GM12892 (cell line): ENCODE measurements at places on chromosomes 12 and 14.

DNA sequence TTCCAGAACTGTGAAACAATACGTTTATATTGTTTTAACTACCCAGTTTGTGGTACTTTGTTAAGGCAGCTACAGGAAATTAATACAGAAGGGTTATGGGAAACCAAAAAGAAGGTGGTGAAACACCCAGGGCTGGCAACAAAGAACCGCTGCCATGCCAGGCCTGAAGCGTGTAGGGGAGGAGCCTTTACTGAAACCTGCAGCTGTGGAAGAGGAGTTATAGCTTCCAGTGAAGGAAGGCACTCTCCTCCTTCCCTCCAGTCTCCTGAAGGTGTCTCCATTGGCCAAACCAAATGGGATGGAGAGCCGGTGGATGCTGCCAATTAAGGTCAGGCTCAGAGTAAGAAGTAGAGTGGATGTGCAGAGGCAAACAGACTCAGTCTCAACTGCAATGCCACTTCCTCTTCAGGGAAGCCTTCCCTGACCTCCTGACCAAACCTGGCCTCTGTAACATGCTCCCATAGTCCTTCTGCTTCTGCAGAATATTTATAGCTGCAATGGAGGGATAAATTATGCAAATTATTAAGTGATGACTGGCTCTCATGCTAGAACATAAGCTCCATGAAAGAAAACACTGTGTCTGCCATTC is 168.3 kb downstream of the DAD1 start:
- no peak for DNase-seq

- DNase-seq, result no peak
Measured at GRCh38 chr14:45893127-45893526, 640.1 kb upstream of the MIS18BP1 start.

- no peak for DNase-seq
Measured at GRCh38 chr12:102970780-102971179, 13.3 kb downstream of the ASCL1 start.

GRCh38 chr12:122893208-122894153 is 2.4 kb downstream of the VPS37B start:
- no peak for DNase-seq

- no peak for DNase-seq
Measured at GRCh38 chr12:122086116-122086515, 7.6 kb downstream of the MLXIP start.

DNA sequence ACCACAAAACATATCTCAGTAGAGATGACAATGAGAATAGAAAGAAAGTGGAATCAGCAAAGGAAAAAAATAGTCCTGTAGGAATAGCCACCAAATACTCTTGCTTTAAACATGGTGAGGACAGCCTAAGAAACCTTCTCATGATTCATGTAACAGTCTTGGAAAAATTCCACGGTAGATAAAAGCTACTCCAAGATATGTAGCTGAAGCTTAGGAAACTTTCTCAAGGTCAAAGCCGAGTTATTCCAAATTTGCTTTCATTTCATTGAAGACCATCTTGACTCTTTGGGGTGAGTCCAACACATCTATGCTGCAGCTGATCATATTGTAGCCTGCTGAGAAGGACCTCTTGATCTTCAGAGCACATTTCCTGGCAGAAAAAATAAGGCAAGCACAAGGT is 157.6 kb downstream of the PAH start:
- DNase-seq, result no peak

GRCh38 chr12:95694136-95694535 is 96.4 kb downstream of the NTN4 start:
- DNase-seq, result no peak

DNA sequence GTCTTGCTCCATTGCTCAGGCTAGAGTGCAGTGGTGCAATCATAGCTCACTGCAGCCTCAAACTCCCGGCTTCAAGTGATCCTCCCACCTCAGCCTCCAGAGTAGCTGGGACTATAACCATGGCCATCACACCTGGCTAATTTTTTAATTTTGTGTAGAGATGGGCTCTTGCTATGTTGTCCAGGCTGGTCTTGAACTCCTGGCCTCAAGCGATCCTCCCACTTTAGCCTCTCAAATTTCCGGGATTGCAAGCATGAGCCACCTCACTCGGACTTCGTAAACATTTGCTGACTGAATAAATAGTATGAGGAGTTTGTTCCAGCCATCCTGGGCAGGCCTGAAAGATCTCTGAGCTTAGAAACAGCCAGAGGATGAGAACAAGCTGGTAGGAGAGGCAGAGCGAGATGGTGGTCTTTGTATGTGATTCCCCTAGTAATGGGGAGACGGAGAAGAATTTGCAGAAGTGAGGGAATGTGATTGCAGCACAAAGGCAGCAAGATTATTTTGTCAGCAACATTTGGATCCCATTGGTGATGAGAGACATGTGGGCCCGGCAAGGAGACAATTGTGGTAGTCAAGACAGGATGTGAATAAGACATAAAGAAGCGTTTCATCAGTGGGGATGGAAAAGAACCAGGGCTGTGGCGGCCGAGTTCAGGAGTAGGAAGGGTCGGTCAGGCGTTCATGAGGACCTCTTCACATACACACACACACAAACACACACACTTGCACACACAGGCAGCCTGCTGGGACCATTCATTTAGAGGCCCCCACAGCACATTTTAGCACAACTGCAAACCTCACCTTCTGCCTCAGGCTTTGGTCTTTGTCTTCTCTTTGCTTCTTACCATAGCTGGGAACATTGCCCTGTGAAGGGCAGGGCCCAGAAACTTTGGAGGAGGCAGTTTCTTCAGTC is 155.5 kb downstream of the ZFP36L1 start:
- no peak for DNase-seq

DNA sequence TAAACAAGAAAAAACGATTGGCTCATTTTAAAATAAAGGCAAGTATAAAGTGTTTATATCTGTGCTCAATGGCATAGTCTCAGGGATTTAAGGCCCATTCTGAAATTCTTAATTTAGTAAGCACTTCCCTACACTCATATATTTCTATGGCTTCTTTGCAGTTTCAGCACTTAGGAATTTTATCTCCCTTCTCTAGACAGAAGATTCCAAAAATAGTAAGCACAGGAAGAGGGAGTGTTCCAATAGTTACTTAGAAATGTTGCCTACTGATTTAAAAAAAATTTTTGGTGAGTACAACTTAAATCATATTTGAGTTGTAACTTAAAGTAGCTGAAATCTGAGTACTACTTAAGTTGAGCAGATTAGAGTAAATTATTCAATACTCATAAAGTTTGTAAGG is 19.8 kb downstream of the INSM2 start:
- no peak for DNase-seq

DNA sequence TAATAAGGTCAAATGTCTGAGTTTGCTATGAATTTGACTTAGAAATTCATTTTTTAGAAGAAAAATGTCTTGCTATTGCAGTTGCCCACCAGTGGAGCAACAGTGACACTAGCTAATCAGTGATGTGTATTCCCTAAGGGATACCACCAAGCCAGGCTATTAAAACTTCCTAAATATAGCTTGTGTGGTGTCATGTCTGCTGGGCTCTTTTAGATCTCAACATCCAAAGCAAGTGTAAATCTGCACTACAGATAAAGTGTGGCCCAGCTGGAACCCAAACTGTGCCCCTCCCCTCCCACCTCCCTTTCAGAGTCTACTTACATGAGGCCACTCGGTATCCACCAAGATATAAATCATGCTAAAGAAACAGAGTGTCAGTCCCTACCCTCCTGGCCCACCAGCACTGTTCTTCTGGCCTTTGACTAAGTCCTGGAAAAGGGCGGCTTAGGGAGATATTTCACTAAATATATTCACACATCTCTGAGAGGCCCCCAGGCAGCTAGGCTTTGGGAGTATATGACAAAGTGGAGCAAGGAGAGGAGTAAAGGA is 53.8 kb downstream of the SLC35F4 start:
- no peak for DNase-seq

DNA sequence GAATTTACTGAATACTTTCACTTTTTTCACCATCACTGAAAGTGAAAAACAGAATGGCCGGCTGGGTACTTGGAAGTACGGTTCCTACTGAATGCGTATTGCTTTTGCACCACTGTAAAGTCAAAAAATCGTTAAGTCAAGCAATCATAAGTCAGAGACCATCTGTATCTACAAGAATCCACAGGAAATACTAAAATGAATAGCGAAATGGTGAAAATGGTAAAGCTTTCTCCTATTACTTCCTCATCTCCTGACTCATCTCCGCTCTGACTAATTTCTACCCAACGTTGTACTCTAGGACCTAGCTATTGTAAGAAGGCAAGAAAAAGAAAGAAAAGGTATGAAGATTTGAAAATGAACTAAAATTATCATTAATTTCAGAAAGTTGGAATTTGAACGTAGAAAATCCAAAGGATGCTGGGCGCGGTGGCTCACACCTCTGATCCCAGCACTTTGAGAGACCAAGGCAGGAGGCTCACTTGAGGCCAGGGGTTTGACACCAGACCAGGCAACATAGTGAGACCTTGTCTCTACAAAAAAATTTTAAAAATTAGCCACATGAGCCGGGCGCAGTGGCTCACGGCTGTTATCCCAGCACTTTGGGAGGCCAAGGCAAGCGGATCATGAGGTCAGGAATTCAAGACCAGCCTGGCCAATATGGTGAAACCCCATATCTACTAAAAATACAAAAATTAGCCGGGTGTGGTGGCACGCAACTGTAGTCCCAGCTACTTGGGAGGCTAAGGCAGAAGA is 5.3 kb upstream of the CDCA4 start:
- no peak for DNase-seq

DNA sequence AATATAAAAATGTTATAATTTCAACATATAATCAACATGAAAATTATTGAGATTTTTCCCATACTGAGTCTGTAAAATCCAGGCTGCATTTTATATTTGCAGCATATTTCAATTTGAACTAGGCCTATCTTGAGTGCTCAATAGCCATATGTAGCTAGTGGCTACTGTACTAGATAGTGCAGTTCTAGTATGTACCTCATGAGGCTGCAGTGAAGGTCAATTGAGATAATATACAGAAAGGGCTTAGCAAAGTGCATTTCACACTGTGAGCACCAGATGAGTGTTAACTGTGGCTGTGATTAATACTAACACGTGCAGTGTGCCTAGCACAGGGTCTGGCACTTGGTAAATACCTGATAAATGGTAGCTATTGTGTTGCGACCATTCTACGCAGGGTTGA is 5.4 kb upstream of the SLC22A17 start:
- no peak for DNase-seq

- no peak for DNase-seq
Measured at GRCh38 chr12:76643438-76643837, 83.9 kb upstream of the OSBPL8 start.

DNA sequence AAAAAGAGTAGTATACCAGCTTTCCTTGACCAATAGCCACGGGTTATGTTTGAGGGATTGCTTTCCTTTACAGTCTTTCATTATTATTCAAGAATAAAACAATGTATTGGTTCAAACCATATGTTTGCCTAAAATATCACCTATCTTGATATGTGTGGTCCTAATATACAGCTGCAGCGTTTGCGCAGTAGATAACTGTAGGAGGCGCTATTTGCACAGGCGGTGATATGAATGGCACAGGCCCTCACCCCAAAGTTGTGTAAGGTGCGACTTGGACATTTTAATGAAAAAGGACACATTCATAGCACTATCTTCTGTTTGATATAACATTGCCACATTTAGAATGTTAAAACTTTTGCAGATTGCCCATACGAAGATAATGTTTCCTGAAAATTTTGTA is 298.4 kb downstream of the TRHDE start:
- DNase-seq, result no peak

DNA sequence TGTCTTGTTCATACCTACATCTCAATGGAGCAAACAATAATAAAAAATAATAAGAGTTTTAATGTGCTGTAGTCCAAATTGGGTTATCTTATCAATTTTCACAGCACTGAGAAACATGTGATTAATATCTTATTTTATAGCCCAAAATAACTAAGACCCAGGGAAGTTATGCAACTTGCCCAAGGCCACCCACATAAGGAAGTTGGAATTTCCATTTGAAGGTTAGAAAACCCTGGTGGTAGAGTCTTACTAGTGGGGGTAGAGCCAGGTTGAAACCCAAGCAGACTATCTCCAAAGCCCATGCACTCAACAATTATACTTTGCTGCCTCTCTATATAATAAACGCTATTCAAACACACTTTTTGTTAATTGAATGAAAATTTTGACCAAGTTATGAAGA is 270.0 kb upstream of the CAND1 start:
- no peak for DNase-seq

DNA sequence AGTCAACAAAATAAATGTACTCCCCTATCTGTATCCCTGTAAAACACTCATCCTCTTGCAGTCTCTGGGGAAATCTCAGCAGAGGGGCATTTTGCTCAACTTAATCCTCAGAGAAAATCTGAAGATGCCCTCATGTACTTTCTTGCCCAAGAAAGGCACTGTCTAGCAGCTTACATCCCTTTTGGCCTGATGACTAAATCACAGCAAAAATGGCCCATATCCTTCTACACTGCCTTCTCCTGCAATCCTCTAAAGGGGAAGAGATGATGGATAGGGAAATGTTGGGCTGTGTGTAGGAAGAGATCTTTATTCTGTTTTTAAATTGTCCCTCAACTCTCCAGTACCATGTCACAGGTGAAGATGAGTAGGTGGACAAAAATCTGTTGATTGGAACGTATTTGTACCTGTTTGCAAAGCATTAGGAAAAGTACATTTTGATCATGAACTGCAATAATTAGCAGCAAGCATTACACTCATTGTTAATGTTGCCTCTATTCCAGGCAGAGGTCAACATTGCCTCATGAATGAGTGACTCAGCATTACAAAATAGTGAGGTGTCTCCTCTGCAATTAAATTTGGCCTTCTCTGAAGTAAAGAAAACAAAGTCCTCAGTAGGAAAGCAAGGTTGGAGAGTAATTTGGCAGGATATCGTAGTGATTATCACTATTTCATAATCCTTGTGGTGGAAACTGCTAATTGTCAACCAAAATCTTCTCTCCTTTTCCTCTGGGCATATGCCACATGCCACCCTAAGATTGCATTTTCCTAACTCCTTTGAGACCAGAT is 172.4 kb upstream of the CAND1 start:
- DNase-seq, result no peak

GRCh38 chr12:50070314-50071060 is 13.1 kb downstream of the ASIC1 start:
- DNase-seq, result peak; percentile 47

GRCh38 chr12:22299294-22299912 is 35.1 kb downstream of the ST8SIA1 start:
- no peak for DNase-seq

GRCh38 chr12:104790296-104791125 is 167.6 kb downstream of the SLC41A2 start:
- no peak for DNase-seq
